ENCODE measurements at places on chromosomes 5 and 9.

DNA sequence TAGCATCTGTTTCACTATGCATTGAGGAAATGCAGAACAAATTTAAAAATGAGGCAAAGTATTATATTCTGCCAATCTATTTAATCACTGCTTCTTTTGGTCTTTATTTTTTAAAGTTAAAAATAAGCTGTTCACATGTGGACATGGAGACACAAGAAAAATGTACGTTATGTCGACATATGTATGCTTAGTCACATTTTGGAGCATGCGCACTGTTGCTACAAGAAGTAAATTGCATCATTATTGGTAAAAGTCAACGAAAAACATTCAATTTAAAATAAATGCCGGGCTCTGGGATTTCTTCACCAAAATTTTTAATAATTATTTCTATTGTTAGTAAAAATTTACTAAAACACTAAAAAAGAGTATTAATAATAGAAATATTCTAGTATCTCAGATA is 876.3 kb upstream of the CTNND2 start:
- DNase-seq = no peak

DNA sequence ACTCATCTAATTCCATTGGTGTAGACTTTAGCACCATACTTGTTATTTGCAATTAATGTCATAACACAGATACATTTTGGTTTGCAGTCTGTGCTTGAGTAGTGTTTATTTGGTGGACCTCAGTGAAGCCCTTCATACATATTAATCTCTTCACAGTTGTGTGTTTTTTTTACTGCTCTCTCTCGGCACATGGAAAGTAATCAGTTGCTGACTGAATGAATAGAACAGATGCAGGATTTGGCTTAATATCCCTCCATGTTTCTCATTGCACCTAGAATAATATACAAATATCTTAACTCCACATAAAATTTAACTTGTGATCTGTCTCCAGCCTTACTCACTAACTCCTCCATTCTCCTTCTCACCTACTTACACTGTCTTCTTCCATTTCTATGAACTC is 319.1 kb downstream of the DMRT2 start:
- no peak for DNase-seq

DNA sequence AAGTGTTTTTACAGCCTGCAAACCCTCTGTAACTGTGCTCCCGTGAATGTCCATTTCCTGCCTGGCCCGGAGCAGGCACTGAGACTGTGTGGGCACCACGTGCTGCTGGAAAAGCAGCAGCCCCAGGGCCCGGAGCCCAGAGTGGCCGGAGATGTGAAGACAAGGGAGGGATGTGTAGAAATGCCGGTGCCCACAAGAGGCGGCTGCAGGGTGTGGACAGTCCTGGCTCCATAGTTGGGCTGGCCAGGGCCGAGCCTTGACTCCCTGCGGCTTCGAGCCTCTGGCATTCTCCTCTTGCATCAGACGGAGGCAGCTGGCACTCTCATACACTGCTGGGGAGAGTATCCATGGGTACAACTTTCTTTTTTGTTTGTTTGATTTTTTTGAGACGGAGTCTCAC is 13.2 kb upstream of the GFPT2 start:
- no peak for DNase-seq

DNA sequence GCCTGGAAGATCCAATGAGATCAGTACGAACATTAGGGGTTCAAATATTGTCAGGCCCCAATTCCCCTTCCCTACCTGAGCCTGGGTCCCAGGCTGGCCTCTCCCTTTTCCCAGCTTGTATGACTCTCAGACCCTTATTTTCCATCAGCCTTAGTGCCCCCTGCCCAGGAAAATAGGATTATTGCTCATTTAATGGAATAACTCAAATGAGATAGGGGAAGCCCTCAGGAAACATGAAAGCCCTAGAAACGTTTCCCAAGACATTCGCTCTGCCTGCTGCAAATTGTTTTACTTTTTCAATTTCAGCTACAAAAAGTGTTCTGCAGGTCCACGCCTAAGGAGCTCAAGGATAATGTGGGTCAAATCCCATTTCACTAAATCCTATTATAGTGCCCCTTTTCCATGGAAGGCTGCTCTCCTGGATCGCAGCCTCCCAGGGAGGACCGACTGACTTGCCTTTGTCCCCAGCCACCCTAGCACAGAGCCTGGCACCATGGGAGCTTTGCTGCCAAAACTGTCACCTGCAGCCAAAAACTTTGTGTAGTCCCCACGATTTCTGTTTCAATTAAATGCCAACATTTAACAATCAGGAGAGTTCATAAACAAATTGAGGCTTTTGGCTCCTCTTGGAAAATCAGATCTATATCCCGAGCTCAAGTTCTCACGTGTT is 46.9 kb downstream of the THOC3 start:
- DNase-seq = no peak

- no peak for DNase-seq
Measured at GRCh38 chr9:133527444-133527920, 2.7 kb upstream of the MYMK start.

DNA sequence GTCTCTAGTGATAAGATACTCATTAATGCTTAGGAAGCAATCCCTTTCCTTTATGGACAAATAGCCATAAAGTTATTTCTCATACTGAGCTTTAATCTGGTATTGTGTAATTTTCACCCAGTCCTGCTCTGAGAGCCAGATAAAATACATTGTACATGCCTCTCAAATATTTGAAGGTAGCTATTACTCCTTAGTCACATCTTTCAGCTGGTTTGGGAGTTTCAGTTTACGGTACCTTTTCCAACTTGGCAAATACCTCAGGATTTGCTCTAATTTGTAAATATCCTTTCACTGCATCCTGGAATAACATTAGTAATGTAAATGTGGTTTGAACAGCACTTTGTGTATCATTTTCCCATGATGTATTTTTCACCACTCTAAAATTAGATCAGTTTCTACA is 47.4 kb downstream of the ABHD17B start:
- no peak for DNase-seq

GRCh38 chr5:129921204-129921603 is 16.9 kb downstream of the CHSY3 start:
- DNase-seq = no peak

- peak; percentile 40 for DNase-seq
Measured at GRCh38 chr9:70111042-70111602, 67.5 kb downstream of the MAMDC2 start.

- no peak for DNase-seq
Measured at GRCh38 chr9:137434498-137435380, 6.4 kb downstream of the ENTPD8 start.

DNA sequence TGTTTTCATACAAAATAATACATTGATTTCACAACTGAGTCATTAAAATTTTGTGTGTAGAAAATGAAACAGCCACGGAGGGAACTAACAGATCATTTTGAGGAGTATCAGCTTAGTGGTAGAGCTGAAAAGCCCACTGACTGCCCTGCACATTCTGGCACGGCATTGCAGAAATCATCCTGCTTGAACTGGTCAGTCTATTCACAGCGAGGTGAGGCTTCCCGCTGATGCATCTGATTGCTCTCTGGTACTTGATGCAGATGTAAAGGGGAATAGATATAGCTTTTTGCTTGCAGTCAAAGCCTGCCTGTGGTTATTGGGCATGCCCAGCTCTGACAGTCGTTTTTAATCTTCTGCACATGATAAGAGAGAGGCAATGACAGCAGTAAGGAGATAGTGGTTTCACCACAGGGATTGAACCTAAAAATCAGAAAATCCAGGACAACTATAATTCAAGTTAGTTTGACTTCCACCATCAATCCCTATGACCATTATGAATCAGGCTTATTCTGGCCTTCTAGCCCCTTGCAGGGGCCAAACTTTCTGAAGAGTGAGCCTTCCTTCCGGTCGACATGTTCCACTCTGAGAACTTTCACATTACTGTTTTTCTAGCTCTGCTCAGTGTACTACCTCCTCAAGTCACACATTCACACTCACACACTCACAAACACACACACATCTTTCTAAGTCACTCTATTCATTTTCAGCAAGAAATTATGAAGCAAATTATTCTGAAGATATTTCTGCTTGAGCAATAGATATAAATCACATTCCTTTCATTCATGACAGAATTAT is 782.8 kb upstream of the NUDT12 start:
- no peak for DNase-seq

DNA sequence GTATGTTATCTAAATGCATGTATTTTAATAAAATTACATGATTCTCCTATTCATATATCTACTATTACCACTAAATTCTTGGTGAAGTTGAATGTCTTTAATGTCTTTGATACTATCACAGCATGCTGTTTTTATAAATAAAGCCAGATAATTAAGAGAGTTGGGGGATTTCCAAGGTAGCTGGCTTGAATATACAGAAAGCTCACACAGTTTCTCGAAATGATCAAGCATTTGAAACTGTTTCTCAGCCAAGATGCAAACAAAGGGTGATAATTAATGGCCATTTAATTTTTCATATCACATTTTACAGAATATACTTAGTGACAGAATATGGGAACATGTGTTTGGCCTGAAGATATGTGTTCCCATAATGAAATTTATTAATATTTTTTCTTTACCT is 145.6 kb upstream of the CDH12 start:
- DNase-seq = no peak

GRCh38 chr9:13377171-13377925 is 97.9 kb upstream of the MPDZ start:
- no peak for DNase-seq

- DNase-seq = peak; percentile 53
Measured at GRCh38 chr5:151384106-151384505, 36.7 kb upstream of the SLC36A2 start.

DNA sequence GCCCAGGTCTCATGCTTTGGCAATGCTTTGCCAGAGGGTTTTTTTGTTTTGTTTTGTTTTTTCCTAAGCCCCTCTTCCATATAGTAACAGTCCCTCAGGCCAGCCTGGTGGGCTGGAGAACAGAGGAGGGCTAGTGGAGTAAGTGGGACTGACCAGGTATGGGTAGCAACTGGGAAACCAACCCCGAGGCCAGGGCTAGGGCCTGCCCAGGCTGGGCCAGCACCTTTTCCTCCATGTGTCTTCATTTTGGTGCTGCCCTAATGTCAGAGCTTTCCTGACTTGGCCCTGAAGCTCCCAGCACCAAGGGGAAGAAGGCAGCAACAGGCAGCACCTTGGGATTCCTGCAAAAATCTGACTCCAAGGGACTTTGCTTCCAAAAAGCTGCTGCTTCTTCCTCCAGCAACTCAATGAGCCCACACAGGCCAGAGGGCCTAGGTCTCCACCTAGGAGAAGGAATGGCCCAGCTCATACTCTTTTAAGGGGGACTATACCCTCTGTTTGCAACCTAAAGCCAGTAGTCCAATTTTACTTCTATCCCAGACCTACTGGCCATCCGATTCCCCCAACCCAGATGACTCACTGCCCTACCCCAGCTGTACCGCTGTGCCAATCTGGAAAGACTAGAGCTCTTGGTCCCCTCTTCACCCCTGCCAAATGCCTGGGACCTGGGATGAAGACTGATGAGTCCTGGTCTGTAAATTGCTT is 105.1 kb downstream of the PSD2 start:
- DNase-seq = no peak

DNA sequence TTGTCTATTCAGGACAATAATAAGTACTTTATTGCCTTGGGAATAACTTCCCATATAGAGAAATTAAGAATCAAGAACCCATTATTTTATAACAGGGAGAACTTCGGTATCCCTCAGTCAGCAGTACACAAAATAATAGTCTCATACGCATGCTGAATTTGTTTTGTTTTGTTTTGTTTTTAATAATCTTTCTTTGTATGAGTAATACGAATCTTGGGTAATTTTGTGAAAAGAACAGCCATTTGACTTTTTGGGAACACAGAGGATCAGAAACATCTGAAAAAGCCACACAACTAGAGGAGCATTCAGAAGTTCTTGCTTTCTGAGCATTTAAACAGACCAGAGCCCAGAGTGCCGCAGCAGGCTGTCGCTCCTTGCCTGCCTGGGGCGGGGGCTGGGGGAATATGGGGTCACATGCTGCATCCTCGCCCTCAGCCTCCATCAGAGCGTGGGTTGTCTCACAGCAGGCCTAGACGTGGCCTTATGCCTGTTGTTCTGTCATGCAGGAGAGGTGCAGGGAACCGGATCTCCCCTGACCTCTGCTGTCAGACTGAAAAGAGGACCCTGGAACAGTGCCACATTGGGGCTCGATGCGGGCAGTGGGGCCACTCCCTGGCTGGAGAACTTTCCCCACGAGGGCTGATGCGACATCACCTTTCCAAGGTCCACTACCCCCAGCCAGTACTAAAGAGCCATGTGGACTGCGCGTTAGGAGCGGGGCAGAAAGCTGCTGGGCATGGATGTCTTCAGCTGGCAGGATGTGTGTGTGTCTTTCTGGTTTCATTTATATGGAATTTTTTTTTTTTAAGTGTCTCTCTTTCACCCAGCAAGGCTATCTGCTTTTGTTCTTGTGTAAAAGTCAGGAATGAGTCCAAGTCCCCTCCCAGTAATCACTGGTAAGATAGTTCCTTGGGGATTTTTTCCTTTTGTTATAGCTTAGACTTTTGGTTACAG is 133.4 kb upstream of the OTULINL start:
- no peak for DNase-seq

DNA sequence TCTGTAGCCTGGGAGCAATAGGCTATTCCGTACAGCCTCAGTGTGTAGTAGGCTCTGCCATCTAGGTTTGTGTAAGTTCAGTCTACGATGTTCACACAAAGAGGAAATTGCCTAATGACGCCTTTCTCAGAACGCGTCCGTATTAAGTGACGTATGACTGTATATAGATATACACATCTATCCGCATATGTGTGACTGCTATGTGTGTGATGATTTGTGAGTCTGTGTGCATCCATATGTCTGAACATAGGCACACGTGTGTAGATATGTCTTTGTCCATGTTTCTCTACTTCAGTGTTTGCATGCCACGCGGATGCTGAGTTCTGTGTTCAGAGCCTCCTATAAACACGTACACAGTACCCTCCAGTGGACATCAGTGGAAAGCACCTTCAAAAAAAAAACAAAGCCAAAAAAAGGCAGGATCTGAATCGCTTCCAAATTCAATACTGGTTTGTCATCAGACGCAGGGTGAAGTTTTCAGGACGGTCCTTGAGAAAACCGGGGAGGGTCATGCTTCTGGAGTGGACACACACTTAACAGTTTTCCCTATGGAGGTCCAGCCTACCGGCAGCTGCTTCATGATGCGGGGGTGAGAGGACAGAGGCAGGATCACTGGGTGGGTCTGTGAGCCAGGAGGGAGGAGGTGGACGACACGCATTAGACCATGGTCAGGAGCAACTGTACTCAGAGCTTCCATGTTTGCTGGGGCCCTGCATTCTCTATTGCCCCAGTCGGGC is 29.5 kb upstream of the ALDH1B1 start:
- peak; percentile 59 for DNase-seq

GRCh38 chr5:31942546-31942945 is 231.6 kb downstream of the GOLPH3 start:
- no peak for DNase-seq

- DNase-seq = no peak
Measured at GRCh38 chr5:152331006-152331405, 74.1 kb downstream of the NMUR2 start.
